ENCODE measurements at places on chromosomes 2 and 18.

DNA sequence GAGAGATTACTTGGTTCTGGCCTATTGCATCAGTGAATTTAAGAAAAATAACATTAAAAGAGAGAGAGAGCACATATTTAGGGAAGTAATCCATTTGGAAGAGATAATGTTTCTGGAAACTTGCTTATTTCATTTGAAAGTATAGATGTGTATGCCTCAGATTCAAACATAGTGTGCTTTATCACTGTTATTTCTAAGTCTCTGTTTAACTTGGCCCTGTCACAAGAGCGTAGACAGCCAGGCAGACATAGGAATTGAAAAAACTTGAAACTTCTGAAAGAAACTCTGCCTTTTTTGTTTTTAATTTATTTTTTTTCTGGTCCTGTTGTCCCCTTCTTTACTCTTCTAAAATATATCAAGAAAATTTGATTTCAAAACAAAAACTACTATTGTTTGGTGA, 849.1 kb downstream of the CNTNAP5 start:
- no peak for DNase-seq

DNA sequence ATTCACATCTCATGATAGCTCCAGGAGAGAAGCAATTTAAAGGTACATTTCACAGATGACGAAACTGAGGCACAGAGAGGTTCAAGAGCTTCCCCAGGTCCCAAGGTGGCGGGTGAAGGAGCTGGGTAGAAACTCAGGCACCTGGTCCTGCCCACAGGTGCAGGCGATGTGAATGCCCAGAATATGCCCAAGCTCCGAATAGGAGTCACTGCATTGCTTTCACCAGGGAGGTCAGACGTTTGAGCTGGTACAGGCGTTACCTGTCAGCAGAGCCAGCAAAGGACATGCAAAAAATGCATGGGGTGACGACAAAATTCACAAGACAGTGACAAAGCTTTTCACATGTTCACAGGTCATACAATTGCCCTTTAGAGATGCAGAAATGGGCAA, 247.9 kb downstream of the HDAC4 start:
- no peak for DNase-seq

DNA sequence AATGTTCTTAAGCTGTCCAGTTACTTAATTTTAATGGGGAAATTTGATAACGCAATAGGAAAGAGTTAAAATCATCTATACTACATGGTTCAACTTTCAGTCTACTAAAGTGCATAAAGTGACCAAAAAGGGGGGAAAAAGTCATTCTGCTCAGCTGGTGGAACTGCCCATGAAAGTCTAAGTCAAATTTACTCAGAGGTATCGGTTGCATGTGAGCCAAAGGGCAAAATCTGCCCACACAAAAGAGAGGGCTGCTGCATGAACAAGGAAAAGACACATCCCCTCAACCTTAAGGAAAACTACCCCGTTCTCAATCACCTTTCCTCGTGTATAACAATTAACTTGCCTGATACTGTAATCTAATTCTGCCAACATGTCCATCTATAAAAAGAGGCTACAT, 126.1 kb downstream of the TCF4 start:
- no peak for DNase-seq

- DNase-seq = no peak
Measured at GRCh38 chr2:108627911-108628567, 91.2 kb upstream of the RANBP2 start.

DNA sequence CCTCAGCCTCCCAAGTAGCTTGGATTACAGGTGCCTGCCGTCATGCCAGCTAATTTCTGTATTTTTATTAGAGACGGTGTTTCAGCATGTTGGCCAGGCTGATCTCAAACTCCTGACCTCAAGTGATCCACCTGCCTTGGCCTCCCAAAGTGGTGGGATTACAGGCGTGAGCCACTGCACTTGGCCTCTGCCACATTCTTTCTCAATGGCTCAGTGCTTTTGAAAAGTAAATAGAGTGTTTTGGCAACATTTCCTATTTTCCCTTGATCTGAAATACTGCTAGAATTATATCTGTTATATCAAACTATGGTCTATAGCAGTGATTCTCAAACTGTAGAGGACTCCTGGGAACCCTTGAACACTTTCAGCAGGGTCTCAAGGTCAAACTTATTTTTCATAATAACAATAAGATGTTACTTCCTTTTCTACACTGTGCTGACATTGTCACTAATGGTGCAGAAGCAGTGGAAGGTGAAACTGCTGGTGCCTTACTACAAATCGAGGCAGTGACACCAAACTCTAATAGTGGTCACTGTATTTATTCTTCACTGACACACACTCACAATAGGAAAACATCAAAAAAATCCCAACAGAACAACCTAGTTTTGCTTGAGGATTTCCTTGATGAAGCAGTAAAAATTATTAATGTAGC, 10.6 kb downstream of the DAW1 start:
- DNase-seq = no peak

- no peak for DNase-seq
Measured at GRCh38 chr2:37670378-37671008, 949 bp downstream of the CDC42EP3 start.

- no peak for DNase-seq
Measured at GRCh38 chr2:62110415-62111025, 85.4 kb upstream of the B3GNT2 start.

GRCh38 chr18:68449292-68449691, 265.6 kb downstream of the TMX3 start:
- DNase-seq = no peak

- DNase-seq = no peak
Measured at GRCh38 chr2:61114147-61114546, 47.8 kb upstream of the C2orf74 start.

- DNase-seq = no peak
Measured at GRCh38 chr2:150767991-150768746, 280.7 kb upstream of the RND3 start.
